Kidney (tissue), 22 donors: ENCODE measurements at places on chromosomes 7 and 10. TPM values are rescaled to one million over a fixed set of nuclear protein-coding genes. Genes with fewer than 3 reads are reported as not detected.

- no peak for DNase-seq
These were observed 42.6 kb downstream of the EXOC4 start for GRCh38 chr7:133295484-133295883.

DNA sequence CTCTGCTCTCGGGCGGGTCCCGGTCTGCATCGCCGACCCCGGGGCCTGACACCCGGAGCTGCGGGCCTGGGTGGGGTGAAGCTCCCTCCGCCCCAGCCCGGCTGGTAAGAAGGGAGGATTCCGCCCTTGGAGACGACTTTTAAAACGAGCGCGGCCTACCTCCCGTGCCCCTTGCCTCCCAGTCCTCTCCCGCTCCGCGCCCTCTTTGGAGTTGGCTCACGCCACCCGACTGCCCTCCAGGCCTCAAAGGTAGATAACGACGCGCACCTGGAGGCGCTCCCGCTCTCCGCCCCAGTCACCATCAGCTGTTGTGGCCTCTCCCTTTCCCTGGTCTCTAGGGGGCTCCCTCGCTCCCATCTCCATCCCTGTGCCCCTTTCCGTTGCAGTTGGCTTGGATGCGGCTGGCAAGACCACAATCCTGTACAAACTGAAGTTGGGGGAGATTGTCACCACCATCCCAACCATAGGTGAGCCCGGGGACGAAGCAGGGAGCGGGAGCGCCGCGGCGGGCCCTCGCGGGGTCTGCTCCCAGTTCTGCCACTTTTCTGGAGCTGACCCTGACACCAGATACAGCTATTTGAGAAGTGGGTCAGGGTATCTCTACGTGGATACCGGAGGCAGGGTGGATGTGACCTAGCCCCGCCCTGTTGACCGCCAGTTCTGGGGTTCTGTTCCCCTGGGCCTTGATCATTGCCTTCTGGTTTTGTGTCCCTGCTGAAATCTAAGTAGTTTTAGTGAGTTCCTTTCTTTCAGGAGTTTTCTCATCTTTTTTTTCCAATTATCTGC is 679 bp downstream of the ARF5 start:
- DNase-seq: peak; percentile 86

GRCh38 chr7:158783595-158783994 is 45.7 kb downstream of the ESYT2 start:
- no peak for DNase-seq

GRCh38 chr7:2199528-2199927 is 33.2 kb downstream of the MAD1L1 start:
- no peak for DNase-seq

- DNase-seq: no peak
These were observed 39.1 kb upstream of the GNAI1 start for GRCh38 chr7:80095545-80095944.

DNA sequence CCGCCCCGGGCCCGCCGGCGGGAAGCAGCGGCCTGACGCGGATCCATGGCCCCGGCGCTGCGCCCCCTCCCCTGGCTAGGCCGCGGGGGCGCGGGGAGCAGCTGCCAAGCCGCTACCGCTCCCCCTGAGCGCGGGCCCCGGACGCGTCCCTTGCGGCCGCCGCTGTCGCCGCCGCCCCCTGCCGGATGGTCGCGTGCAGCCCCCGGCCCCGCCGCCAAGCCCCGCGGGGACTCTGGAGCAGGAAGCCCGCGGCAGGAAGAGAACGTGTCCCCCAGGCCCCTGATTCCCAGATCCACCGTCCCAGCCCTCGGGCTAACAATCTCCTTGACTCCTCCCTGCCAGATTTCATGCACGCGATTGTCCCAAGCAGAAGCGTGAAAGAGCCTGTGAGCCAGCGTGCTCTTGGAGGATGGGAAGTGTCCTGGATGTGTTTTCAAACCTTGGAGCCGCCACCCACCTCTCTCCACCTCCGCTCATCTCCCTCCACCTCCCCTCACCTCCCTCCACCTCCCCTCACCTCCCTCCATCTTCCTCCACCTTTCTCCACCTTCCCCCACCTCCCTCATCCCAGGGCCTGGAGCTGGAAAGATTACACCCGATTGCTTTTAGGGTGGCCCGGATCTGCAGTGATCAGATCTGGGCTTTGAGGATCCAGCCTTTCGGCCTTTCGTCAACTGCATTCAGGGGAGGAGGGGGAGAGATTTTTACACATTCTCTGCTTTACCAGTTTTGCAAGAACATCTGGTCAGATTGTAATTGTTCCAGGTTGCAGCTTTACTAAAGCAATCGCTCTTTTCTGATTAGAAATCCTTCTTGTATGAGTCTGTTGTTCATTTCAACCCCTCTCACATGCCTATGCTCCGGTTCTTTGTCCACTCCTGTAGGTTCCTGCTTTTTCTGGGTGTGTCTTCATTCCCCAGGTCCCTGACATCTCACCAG is 570 bp upstream of the PRTFDC1 start:
- DNase-seq: peak; percentile 74

DNA sequence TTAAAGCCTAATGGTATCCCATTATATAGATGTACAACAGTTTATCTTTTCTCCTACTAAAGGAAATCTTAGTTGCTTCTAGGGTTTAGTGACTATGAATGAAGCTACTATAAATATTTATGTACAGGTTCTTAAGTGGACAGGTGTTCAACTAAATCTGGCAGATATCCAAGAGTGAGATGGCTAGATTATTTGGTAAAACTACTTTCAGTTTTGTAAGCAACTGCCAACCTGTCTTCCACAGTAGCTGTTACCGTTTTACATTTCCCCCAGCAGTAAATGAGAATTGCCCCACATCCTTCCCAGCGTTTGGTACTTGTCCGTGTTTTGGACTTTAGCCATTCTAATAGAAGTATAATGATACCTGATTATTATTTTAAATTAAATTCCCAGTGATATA is 144.9 kb upstream of the MAGI2 start:
- peak; percentile 12 for DNase-seq

DNA sequence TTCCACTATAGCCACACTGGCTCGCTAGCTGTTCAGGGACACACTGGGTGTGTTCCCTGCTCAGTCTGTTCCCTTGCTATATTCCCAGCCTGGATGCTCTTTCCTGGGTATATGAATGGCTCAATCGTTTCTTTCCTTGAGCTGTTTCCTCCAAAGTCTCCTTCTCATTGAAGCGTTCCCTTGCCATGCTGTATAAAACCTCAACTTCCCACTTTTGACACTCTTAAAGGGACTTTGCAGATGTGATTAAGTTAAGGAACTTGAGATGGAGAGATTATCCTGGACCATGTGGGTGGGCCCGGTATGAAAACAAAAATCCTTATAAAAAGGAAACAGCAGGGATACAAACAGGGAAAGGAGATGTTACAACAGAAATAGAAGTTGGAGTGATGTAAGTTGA is 973.1 kb downstream of the LRMDA start:
- DNase-seq: no peak

GRCh38 chr10:76178532-76179292 is 747.3 kb downstream of the LRMDA start:
- no peak for DNase-seq

- DNase-seq: peak; percentile 90
These were observed 104.5 kb upstream of the INSYN2A start for GRCh38 chr10:127300868-127301321.

Gene KCNH2
- total RNA-seq: 1.3 TPM

Gene EIF5AL1
- total RNA-seq: 0.54 TPM

Gene CALD1
- total RNA-seq: 218 TPM
